NCI-H1048 (cell line): ENCODE measurements at places on chromosomes 6 and 20.

- peak; percentile 19 for DNase-seq
These were observed 44.4 kb downstream of the DTD1 start for GRCh38 chr20:18632196-18632789.

GRCh38 chr6:37036146-37036545 lies 30.7 kb downstream of the FGD2 start:
- DNase-seq, result no peak

- no peak for DNase-seq
These were observed 153.8 kb upstream of the IRAK1BP1 start for GRCh38 chr6:78713564-78713963.

DNA sequence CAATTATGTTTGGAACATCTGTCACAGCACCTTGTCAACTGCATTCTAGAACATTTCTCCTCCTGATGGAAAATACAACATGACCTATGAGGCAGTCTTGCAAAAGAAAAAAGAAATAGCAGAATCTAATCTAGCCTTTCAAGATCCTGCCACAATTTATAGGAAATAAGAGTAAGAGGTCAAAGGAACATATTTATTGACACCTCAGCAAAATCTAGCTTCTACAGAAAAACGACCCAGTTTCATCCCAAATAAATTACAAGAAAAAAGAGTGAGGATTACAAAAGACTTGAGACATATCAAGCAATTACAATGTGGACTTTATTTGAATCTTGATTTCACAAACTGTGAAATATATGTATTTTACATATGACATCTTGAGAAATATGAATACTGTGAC lies 4.2 kb downstream of the FBXO9 start:
- no peak for DNase-seq

GRCh38 chr6:136550045-136550329 lies 235 bp downstream of the MAP7 start:
- DNase-seq, result peak; percentile 41

- DNase-seq, result no peak
These were observed 14.4 kb upstream of the TREM2 start for GRCh38 chr6:41177287-41177686.

DNA sequence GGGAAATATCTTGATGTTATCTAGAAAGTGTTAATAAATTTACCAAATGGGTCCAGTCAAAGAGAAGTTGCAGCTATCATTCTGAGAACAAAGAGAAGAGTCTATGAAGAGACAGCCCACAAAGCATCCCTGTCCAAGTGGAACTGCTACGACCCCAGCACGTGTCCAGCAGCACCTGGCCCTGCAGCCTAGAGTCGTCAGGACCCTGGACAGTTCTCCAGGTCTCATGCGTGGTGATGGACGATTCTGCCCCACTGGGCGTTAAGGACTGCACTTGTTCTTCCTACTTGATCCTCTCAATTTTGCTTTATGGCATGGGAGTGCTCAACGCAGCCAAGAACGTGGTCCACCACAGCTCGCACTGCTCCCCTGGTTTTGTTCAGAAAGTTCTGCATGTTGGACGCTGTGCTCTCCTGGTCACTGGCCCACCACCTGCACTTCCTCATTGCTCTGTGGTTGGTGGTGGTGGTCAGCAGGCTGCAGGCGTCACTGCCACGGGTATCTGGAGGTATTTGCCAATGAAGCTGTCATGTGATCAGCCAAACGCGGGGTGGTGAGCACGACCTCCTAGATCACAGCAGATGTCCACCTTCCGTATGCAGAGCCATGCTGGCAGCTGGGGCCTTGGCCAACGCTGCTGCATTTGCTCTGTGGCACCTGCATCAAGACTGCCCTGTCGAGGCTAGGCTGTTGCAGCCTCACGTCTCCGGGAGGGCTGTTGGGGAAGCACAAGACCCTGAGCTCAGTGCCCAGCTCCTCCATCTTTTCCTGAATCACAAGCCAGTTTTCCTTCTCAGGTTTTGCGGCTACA lies 356.4 kb downstream of the CDH4 start:
- DNase-seq, result no peak

- DNase-seq, result no peak
These were observed 191.6 kb upstream of the PRDM1 start for GRCh38 chr6:105894556-105894955.

DNA sequence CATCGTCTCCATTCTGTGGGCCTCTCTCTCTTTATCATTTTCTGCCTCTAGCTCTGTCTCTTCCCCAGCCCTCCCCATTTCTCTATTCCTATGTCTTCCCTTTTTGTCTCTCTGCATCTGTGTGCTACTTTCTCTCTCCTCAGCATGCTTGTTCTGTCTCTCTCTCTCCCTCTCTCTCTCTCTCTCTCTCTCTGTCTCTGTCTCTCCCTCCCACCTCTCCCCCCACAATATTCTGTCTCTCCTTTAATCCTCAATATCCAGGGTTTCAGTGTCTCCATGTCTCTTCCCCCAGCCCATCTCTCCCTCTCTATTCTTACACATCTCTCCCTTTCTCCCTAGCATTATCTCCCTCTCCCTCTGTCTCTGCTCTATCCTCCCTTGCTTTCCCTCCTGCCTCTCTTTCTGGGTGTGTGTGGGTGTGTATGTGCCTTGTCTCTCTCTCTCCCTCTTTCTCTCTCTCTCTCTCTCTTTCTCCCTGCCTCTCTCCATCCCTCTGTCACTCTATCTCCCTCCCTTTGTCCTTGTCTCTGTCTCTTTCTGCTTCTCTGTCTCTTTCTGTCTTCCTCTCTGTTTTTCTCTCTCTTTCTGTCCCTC lies 76.9 kb upstream of the SIRPA start:
- no peak for DNase-seq

- DNase-seq, result no peak
These were observed 67.3 kb upstream of the SIRPG start for GRCh38 chr20:1724901-1725300.

- no peak for DNase-seq
These were observed 151.7 kb downstream of the UST start for GRCh38 chr6:148898376-148899014.

- no peak for DNase-seq
These were observed 317.4 kb downstream of the SAMD5 start for GRCh38 chr6:147825848-147826247.

DNA sequence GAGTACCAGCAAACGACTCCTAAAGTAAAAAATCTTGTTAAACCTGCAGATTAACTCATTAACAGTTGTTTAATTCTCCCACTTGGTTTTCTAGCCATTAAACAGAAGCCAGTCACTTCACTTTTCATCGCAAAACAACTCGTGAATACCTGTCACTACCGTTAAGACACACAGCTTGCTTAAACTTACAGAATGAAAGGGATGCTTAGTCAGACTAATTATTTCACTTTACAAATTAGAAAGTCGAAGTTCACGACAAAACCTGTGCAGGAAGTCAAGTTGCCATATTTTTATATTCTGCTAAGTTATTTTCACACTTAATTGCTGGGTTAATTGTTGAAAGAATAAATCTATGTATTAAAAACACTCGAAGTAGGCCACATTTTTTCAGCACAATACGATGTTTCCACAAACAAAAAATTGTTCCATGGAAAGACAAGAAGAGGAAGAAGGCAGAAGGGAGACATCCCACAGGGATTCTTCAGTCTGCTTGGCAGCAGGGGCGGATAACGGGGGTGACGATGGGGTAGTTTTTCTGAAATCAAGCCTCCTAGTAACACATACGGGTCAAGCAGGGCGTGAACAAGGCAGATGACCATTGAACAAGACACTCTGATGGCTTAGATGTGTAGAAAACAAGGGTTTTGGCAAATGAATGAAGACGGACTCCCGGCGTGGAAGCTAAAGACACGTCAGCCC lies 933 bp downstream of the SSR1 start:
- DNase-seq, result no peak

- no peak for DNase-seq
These were observed 54.2 kb downstream of the ZNF831 start for GRCh38 chr20:59217794-59218280.

- DNase-seq, result peak; percentile 30
These were observed 577 bp downstream of the LSM14B start for GRCh38 chr20:62122654-62123449.

DNA sequence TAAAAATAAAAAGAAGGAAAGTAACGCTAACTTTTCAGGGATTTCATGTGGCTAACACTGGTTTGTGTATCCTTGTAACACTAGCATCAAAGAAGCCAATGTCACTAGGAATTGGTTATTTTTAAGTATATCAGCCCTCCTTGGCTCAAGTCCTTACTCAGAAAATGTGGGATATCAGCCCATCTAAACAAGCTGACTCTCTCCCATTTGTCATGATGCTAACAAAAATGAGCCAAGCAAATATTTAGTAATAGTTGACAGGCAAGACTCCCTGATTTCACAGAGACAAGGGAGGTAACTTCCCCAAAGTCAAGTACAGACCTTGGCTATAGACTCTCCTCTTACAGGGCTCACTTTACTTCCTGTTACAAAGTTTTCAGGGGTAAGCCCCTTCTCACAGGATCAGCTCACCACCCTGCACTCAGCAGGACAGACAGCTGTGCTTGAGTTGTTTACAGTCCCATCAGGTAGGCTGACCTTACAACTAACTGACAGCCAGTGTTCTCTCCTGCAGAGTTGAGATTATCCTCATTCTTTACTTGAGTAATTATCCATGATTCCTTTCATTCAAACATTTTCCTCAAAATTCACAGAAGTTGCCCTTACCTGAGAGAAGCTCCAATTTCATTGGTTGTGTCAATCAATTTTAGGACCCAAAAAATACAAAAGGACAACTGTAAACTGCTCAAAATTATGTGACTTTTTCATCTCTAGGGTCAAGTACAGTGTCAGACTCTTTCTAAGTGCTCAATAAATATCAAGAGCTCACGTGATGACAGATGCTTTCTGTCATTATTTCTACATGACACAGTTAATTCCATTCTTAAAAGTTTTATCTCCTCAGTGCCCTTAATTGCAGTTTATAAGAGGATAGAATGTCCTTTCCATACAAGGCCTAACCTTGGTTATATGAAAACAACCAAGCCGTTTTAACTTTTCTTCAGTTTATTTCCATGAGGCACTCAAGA lies 38.1 kb upstream of the BMP5 start:
- no peak for DNase-seq

DNA sequence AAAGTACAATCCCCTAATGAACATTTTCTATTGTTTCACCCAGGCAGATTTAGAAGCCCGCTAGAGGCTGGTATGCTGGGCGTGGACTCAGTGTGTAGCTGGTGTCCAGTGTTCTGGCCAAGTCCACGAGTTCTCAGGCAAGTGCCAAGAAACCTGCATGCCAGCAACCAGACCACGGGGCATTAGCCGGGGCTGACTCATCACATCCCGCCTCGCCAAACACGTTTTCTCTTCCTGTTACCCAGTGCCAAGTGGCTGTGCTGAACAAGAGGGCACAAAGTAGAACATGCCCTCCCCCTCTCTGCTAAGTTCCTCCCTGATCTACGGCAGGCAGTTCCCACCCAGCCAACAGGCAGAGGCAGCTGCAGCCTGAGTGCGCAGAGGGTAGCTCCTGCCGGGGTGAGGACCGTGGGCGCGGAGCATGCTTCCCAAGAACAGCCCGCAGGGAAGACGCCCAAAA lies 29.6 kb downstream of the RAMACL start:
- no peak for DNase-seq

- DNase-seq, result no peak
These were observed 758.2 kb downstream of the TBC1D32 start for GRCh38 chr6:120576061-120576460.

DNA sequence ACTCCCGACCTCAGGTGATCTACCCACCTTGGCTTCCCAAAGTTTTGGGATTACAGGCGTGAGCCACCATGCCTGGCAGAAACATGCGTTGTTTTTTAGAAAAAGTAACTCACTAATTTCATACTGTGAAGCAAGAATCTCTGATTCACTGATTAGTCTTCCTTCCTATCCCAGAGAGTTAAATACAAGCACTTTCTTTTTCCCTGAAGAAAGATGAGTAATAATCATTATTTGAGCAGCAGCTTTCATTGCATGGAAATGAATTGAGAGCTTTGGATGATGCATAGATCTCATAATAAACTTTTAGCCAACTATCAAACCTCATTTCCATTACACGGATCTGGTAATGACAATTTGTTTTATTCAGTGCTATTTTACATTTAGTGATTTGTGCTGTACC lies 892.5 kb upstream of the EYS start:
- DNase-seq, result no peak

DNA sequence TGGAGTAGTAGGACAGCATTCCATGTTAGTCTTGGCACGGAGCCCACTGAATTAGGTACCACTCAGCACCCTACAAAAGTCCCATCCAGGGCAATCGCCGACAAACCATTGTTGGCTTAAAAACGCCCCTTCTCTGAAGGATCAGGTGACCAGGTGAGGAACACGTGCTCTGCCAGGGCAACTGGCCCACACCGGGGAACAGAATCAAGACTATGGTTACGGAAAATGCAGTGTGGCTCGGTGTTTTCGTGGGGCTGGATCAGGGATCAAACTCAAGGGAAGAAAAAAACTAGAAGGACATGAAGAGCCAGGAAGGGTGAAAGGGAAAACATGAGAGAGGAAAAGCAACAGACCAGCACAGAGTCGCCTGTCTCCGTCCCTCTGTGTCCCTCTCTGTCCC lies 177.8 kb upstream of the ARID1B start:
- DNase-seq, result no peak

GRCh38 chr20:219290-220115 lies 7.6 kb upstream of the DEFB129 start:
- no peak for DNase-seq

- DNase-seq, result no peak
These were observed 200.5 kb upstream of the RREB1 start for GRCh38 chr6:6907286-6907685.

- no peak for DNase-seq
These were observed 67.1 kb downstream of the EDN1 start for GRCh38 chr6:12356983-12357972.

GRCh38 chr20:3987296-3987695 lies 28.1 kb downstream of the RNF24 start:
- no peak for DNase-seq

DNA sequence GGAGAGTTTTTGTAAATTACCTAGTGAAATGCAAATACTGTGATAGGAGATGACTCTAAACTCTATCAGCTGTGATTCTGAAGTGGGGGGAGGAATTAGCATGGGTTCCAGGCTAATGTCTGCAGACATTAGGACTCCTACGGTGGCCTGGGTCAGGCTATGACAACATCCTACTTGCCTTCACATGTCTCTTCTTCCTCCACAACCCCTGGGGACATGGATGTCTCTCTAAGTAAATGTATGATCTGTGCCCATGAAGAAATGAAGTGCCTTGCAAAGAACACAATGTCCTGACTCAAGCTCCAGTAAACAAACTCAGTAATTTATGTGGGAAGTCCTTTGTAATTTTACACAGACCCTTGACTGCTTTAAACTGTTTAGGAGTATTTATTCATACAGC lies 165.8 kb upstream of the EEF1E1 start:
- DNase-seq, result no peak

- no peak for DNase-seq
These were observed 771.7 kb downstream of the EPHA7 start for GRCh38 chr6:92647630-92648029.
